Stimulated activated CD8-positive, alpha-beta memory T cell treated with anti-CD3 and anti-CD28 coated beads, Interleukin-4, amount 100 ng/mL, for 24 hours (primary cell): ENCODE measurements at places on chromosomes 3 and 15.

DNA sequence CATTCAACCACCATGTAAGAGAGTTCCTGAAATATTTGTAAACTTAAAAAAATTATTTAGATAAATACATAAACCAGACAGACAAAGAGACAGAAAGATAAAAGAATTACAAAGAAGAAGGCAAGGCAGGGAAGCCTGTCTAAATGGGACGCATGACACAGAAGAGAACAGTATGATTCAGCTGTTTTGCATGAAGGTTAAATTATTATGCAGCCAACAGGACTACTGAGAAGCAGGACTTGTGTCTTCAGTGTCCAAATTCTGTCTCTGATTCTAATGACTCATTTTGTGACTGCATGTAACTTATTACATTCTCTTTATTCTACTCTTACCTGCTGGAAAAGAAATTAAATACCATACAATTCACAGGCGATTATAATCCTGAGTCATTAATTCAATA, 340.4 kb upstream of the KCNMB2 start:
- DNase-seq, result no peak

GRCh38 chr15:88648357-88649214, 9.8 kb downstream of the ISG20 start:
- DNase-seq, result no peak

DNA sequence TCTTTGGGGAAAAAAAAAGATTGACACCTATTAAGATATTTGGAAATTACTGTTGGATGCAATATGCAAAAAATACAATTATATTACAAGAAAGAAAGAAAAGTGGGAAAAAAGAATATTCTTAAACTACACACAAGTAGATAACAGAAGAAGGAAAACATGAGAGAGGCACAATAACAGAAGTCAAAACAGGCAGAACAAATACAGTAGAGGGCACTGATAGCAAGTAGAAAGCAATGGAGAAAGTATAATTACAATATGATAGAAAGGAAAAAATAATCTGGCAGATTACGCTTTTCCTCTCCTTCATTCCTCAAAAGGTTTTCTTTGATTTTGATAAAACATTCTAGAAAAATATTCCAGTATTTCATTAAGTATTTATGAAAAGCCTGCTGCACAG, 72.1 kb downstream of the ADAM10 start:
- DNase-seq, result no peak

- no peak for DNase-seq
These were observed 196.7 kb upstream of the TPRG1 start for GRCh38 chr3:188974856-188975599.

GRCh38 chr15:56942118-56942517, 23.7 kb downstream of the TCF12 start:
- DNase-seq, result no peak

DNA sequence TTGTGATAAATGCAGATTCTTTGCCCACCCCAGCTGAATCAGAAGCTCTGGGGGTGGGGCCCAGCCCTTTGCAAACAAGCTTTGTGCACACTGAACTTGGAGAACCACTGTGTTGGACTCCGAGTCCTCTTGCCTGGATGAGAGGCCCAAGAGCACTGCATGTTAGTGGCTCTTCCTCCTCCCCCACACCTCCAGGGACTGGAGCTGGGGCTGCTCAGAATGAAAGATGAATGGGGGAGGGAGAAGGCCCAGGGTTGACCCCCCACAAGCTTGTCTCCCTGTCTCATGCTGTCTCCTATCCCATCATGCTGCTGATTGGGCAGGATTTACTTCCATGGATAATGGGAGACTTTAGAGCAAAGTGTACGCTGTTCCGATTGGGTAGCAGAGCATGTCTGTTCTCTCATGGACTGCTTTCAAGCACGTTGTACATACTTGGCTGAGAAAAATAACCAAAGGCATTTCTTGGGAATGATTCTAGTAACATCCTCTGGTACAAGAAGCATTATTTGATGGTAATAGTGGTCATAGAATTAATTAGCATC, 99.6 kb downstream of the PGPEP1L start:
- no peak for DNase-seq

DNA sequence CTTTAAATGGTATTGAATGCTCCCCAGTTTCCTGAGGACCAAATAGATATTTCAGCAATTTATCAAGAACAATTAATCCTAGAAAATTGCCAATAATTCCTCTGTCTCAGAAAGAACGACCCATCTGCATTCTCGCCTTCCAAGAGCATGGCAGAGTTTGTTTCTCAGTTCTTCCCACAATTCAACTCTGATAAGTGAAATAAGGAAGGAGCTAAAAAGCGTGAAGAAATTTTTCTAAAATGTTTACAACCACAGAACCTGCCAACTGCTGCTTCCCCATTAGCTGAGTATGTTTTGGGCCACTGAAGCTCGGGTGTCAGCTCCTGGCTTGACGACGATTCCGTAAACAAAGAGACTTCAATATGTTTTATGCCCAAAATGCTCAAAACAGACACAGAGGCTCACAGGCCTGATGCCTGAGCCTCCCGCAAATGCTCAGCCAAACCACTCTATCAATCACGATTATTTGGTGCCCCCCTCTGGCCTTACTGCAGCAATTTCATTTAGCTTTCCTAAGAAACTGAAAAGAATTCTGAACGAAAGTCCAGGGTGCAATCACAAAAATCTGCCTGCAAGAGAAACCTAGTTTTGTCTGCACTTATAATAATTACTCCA, 259.2 kb upstream of the CCDC54 start:
- DNase-seq, result no peak

DNA sequence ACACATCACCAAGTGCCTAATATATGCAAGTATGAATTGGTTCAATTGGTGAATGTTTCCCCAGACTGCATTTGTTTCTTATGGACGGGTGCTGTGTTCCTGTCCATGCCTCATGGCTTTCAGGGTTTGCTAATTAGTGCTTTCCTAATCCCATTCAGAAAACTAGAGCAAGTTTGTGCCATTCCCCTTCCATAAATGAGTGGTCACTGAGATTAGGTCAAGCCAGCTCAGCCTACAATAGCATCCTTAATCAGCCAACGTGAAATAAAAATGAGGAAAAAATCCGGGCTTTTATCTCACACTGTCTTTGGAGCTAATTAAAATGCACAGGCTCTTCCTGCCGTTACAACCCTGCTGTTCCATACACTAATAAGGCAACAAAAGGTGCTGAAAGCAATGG, 788.8 kb downstream of the ROBO1 start:
- DNase-seq, result no peak
